ENCODE measurements at places on chromosomes 7 and 10.

DNA sequence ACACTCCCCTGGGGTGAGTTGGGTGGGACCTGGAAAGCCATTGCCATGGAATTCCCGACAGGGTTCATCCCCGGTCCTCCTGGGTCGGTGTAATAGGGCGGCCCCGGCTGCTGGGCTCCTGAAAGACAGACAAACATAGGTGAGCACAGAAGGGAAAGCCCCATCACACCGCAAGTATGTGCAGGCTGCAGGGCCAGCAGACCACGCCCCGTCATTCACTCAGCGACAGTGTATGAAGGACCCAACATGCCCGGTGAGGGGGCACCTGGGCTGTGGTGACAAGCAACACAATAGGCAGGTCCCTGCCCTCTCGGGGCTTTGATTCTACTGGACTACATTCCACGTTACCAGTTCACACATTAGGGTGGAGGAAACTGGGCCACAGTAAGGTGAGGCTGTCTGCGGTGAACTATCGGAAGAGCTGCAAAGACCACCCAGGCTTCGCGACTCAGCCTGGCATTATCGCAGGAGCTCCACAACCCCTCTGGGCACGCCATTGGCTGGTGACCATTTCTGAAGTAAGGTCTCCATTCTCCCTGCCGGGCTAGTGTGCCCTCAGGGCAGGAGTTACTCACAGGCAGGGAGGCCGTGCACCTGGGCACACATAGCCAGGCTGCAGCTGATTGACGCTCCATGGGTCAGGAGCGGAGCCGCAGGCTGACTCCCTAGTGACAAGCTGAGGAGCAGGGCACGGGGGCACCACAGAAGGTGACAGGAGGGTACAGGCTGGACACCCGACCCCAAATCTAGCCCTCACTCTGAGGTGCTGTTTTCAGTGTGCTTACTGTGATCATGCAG lies 99.2 kb downstream of the VOPP1 start:
- DNase-seq = no peak

GRCh38 chr7:158805414-158805813 lies 23.9 kb downstream of the ESYT2 start:
- DNase-seq = no peak

DNA sequence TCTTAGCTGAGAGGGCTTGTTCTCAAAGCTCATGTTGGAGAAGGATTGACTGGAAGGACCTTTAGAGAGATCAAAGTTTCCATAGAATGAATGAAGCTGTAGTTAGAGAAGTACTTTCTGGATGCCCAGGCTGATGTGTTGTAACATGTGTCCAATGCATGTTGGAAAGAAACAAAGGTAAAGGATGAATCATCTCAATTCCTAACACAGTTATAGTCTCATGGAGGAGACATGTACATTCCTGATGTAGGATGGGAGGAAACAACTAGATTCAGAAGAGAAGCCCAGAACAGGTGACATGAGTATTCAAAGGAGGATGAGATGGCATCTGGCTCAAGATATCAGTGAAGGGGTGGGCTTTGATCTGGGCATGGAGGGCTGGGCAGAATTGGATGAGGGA lies 152.7 kb downstream of the SH2D4B start:
- no peak for DNase-seq

GRCh38 chr7:74289659-74290552 lies 699 bp downstream of the CLIP2 start:
- DNase-seq = no peak

DNA sequence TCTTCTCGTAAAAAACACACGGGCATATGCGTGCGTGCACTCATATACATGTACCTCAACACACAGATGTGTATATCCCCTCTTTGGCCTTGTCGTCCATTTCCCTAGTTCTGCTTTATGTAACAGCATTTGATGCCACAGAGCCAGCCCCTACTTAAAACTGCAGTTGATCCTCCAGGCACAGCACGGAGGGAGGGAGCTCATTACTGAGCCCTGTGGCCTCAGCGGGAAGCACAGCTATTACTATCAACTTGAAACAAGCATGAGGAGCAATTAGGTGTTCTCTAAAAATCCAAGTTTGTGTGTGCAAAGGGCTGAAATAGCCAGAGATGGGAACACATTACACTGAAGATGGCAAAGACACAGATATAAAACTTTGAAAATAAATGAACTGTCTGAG lies 580.9 kb downstream of the GLRX3 start:
- DNase-seq = no peak

DNA sequence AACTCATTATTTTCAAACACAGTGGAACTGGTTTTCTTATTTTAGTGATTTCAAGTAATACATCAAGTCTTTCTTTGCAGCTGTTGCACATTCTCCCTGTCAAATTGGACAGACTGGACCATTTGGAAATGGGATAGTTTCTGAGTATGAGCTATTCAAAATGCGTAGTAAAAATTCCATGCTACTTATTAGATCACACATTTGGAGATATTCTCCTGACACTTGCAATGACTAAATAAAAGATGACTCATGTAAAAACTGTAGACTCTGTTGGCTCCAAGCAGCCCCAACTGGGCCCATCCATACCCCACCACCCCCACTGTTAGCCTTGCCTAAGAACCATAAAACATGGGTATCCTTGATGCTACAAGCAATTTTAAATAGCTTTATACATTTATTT lies 25.9 kb upstream of the BICC1 start:
- no peak for DNase-seq

- no peak for DNase-seq
These were observed 136.4 kb downstream of the RPS24 start for GRCh38 chr10:78170026-78170475.

DNA sequence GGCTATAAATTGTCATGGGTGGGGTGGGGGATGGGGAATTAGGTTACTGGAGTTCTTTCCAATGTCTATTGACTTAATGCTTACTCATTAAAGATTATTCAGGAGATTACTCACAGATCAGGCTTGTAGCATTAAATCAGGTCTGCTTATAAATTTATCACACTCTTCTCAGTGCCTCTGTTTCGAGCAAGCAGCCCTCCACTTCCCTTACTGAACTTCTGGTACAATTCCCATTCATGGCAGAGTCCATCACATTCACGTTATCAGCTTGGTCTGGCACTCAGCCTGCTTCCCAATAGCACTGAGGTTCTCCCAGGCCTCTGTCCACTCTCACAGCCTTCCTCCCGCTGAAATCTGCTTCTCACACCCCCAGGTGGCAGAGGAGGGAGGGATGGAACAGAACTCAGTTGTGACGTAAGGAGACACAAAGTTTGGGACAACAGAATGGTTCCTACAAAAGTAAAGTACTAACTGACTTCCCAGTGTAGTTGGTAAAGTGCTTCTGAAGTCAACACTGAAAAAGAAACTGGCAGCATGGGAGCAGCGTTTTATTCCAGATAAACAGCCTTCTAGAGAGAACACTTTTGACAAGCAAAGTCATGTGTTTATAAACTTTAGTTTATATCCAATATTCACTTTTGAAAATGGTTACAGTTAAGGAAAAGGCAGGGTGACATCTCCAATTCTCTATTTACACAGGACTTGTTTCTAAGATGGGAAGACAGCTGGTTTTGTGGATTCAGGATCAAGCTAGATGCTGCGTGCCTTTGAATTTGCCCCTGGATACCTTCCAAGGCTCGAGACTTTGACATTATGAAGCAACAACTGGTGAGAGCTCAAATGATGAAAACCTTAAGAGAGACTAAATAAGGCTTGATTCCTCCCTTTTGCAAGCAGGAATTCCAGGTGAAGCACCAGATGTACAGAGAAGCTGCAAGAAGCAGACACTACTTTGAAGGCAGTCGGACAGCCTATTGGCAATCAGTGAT lies 81.4 kb downstream of the ATXN7L1 start:
- DNase-seq = no peak

DNA sequence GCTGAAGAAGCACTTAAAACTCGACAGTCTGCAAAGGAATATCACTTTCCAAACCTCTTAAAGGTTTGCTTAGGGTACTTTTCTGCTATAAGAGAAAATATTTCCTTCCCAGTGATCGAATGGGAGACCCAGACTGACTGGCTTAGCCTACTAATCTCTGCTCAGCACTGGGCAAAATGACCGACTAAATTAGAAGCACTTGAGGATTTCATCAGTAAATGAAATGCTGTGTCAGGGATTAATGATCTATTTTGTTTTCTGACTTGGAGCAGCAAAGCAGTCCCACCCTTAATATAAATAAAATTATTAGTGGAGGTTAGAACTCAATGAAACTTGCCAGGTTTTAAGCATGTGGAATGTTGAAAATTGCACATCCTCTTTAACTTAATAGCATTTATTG lies 411.6 kb downstream of the NEBL start:
- no peak for DNase-seq

GRCh38 chr7:151088019-151088855 lies 2.0 kb downstream of the AGAP3 start:
- DNase-seq = no peak

DNA sequence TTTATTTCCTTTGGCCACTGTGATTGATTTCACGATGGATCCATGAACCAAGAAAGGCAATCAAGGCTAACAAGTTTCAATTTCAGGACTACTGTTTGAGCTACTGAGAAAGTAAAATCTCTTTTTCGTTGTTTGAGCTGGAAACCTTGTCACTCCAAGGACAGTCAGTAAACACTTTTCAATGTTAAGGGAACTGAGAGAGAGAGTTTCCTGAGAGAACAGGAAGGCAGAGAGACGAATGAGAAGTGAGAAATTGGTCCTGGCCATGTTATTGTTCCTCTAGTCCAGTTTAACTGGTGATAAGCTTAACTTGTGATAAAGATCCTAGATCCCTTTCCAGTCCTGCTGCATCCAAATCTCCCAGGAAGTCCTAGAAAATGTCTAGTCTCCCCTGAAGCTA lies 909 bp upstream of the AKR1D1 start:
- DNase-seq = no peak

DNA sequence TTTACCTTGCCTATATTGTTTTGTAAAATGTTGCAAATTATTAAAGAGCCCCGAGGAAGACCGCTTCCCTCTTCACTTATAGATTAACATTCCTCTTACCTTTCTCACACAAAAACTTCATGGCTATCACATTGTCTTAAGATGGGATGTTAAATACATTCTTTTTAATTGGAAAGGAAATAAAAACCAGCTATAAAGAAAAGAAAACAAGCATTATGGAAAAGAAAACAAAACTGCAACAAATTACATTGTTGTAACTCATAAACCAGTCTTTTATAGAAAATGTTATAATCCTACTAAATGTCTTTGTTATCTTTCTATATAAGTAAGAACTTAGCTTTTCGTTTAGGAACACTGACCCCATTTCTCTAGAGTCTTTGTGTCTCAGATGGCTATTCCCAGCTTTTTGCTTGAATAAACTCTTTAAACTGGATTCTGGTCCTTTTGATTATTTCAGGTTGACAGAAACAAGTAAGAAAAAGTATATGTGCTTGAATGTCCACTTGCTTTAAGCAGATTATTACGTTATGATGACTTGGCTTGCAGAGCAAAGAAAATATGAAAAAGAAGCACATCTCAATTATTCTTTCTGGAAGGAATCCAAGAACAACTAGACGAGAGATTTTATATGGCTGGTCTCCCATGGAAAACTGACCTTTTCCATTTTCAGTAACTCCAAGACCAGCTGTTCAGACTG lies 128.2 kb downstream of the AKR1D1 start:
- peak; percentile 36 for DNase-seq

DNA sequence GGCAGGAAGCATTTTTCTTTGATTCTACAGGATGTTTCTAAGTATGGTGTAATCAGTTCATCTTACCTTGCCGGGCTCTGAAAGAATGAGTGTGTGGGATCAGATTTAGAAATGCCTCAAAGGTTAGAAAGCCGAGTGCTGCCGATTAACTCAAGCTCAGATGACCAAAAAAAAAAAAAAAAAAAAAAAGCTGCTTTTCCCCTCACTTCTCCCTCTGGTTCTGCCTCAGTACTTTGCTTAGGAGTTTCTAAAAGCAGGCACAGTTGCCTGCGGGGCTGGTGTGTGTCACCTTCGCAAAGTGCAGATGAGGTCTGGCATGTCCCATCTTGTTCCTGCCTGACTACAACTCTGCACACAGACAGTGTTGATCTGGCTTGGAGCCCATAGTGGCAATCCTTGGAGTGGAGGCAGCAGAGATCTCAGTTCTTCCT lies 47.0 kb downstream of the KIAA1217 start:
- no peak for DNase-seq

DNA sequence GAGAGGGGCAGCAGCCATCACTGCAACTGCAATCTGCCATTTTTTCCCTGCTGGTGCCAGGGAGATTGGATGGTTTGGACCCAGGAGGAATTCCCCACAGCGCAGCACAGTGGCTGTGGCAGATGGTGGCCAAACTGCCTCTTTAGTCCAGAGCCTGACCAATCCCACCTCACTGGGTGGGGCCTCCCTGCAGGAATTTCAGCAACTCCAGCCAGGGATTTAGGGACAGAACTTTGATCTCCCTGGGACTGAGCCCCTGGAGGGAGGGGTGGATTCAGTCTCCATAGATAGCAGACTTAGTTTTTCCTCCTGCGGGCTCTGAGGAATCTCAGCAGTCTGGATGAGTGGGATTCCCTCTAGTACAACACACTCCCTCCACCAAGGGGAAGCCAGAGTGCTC lies 179.7 kb upstream of the WDR11 start:
- no peak for DNase-seq

GRCh38 chr10:33559105-33559504 lies 224.6 kb upstream of the NRP1 start:
- DNase-seq = no peak

GRCh38 chr7:22858274-22858639 lies 35.6 kb upstream of the TOMM7 start:
- no peak for DNase-seq

DNA sequence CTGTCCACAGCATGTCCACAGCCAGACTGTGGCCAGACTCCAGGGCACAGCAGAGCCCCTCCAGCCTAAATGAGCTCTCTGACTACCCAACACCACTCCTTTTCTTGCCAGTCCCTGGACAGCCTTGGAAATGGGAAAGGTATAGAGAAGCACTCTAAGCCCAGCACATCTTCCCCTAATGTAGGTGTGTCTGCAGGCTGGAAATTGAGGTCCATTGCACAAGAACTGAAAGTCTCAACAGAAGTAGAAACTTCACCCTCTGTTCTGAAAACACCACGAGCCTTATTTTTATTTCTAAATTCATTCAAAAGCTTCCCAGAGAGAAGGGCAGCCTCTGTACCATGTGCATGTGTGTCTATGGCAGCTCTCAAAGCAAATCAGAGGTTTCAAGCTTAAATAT lies 3.7 kb upstream of the KCNMA1 start:
- DNase-seq = no peak

- DNase-seq = no peak
These were observed 77.8 kb upstream of the PTN start for GRCh38 chr7:137421366-137421765.

- no peak for DNase-seq
These were observed 131.8 kb downstream of the HECW1 start for GRCh38 chr7:43244232-43244631.

DNA sequence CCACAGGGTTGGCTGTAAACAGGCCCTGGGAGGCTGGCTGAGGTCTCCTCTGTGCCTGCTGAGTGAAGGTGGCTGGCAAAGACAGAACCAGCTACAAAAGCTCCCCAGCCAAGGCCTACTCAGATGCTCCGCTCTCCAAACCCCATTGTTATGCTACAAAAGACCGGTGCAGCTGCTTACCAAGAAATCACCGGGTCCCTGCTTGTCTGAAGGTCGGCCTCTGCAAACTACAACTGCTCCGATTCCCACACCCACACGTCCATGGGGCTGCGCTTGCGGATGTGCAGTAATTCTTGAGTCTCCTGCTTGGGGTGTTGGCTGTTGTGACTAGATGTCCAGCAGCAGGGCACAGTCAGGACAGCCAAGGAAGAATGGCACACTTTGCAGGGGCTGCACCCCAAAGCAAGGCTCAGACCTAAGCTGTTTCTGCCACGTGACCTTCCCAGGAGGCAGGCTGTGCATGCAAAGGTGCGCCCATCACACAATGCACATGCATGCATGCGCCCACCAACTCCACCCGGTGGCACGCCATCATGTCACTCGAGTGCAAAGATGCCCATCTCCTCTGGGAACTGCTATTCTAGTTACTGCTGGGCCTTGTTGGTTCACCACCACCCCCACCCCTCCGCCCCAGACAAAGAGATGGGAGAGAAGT lies 97.8 kb downstream of the OAT start:
- DNase-seq = no peak

All from HEK293T (cell line).